Left lobe of liver (tissue), 2 donors: ENCODE measurements at places on chromosomes 3 and 15. TPM values are rescaled to one million over a fixed set of nuclear protein-coding genes. Genes with fewer than 3 reads are reported as not detected.

The CLRN1 gene
- total RNA-seq, result not detected

The ZNF385D gene
- 2.1 TPM for total RNA-seq

The CNTN3 gene
- total RNA-seq, result 5.7 TPM

The CFAP20DC gene
- 1.2 TPM for total RNA-seq

The SPINK8 gene
- not detected for total RNA-seq

The TMEM212 gene
- total RNA-seq, result not detected

DNA sequence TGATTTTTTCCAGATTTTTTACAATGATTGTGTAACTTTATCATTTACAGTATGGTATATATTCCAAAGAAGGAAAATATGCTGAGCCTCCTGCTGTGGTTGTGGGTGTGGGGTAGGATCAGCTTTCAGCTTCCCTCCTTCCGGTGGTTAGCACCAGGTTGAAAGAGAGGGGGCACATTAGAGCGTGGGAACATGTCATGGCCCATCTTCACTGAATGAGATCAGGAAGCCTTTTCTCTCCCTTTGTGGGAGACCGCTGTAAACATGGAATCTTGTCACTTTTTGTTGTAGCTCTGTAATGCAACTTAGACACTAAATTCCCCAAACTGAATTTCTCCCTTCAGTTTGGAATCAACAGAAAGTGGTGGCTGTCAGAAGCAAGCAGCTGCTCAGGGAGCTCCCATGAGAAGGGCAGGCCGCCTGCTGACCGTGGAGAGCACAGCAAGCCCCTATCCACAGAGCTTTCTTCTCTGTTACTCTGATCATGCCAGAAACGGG is 86.7 kb upstream of the LIMD1 start:
- no peak for DNase-seq

DNA sequence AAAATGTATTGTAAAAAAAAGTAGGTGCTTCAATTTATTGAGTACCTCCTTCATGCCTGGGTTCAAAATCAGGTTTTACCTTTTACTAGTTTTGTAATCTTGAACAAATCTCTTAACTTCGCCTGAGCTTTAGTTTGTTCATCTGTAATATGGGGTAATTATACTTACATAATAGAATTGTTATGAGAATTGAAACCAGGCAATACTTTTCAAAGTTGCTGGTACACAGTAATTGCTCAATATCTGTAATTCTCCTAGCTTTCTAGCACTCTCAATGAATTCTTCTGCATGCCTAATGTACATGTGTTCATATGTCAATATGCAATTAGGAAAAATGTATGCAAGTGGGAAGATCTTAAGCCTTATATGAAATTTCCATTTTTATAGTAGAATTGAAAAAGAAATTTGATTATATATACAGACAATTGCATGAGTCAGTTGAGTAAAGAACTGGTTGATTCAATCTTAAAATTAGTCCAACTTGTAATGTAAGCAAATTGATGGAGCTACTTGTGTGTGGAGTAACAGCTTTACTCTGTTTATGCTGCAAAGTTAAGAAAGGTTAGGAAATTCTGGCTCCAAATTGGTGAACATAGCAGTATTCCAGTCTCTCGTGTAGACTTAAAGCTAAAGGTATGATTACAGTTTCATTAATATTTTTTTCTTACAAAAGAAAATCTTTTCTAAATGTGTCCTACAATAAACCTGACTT is 4.1 kb downstream of the TNFSF10 start:
- DNase-seq, result no peak

DNA sequence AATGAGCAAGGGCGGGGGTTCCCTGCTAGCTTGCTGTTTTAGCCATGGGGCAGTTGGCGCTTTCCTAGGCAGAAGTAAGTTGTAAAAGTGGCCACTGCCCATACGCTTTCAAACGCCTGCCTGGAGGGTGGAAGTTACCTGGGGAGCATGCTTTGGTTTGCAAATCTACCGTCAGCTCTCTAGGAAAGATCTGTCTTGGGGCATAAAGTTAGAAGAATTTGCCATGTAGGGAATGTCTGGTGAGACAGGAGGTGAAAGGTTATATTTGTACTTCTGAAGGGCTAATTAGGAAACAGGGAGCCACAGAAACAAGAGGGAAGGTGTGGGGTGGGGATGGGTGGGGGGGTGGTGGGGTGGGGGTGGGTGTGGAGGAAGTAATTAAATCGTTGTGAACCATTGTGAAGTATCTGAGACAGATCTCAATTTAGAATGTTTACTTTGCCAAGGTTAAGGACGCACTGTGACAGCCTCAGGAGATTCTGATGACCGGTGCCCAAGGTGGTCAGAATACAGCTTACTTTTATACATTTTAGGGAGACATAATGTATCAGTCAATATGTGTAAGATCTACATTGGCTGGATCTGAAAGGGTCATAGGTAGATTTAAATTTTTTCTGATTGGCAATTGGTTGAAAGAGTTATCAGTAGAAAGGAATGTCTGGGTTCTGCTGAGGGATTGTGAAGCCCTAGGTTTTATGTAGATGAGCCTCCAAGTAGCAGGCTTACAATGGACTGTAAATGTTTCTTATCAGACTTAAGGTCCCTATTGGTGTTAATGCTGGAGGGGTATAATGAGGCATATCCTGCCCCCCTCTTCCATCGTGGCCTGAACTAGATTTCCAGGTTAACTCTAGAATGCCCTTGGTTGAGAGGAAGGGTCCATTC is 62.0 kb upstream of the GCNT3 start:
- DNase-seq, result no peak

DNA sequence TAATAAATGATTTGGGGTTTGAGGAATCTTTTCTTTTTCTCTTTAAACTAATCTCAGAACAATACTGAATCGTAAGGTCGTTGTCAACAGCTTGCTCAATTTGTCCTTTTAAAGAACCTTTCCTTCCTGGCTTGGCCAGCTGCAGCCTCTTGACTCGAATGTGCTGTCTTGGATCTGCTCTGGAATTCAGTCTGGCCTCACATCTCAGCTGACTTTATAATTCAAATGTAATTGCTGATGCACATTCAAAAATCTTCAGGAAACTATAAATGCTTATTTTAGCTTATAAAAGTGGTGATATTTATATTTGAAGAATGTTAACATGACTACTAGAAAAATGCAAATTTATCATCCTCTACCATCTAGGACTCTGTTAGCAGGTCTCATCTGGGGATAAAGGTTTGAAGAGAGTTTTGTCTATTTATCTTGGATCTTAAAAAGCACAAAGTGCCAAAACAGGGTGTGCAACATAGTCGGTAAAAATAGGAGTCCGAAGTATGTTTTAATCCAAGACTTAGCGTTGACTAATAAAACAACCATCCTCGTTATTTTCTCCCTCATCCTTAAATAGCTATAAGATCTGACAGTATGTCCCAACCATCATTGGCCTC is 1035.2 kb downstream of the MCTP2 start:
- no peak for DNase-seq

- no peak for DNase-seq
These were observed 28.3 kb downstream of the GAP43 start for GRCh38 chr3:115651599-115651998.

- DNase-seq, result no peak
These were observed 68.9 kb upstream of the BOC start for GRCh38 chr3:113142476-113142875.

GRCh38 chr3:130834476-130834875 is 59.4 kb upstream of the ATP2C1 start:
- no peak for DNase-seq

DNA sequence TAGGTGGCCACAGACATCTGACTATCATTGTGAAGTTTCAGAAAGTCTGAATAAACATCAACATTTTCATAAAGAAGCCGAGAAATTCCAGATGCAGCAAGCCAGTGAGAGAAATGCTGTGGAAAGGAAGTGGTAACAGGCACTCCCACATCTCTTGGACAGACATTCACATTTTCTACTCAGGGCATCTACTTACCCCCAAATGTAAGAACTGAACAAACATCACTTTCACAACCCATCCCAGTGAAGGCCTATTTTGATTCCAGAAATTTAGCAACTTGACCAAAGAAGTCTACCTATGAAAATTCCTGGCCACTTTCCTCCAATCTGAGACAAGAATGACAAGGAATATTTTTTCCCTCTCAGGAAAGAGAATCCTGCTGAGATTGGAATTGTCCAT is 224.8 kb upstream of the DCBLD2 start:
- DNase-seq, result no peak

DNA sequence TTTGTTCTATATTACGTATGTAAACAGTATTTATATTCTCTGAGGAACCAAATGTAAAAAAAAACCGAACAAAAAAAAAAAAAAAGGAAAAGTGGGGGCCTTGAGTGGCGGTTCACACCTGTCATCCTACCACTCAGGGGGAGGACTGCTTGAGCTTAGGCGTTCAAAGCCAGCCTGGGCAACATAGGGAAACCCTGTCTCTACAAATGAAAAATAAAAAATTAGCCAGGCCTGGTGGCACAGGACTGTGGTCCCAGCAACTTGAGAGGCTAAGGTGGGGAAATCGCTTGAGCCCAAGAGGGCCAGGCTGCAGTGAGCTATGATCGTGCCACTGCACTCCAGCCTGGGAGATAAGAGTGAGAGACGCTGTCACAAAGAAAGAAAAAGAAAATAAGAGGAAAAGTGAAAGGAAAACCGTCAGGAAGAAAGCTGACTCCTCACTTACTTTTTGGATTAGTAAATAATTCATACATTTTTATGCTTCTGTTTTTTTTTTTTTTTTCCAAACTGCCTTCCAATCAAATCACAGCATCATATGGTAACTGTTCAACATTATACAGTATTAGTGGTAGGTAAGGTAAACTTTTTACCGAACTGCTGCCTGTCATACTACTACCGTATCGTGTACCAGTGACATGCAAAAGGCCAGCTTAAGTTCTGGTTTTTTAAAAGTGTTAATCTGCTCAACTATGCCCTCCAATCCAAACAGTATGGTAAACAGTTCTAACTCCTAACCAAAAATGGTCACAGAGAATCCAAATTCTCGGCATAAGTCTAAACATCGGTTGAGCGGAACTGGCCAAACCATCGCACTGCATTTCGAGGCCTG is 1.2 kb downstream of the PHC3 start:
- no peak for DNase-seq

GRCh38 chr15:82159922-82160321 is 102.6 kb downstream of the EFL1 start:
- no peak for DNase-seq
